ENCODE measurements at places on chromosomes 7 and 10.

GRCh38 chr10:20302033-20302432 lies 485.8 kb downstream of the PLXDC2 start:
- DNase-seq, result no peak

DNA sequence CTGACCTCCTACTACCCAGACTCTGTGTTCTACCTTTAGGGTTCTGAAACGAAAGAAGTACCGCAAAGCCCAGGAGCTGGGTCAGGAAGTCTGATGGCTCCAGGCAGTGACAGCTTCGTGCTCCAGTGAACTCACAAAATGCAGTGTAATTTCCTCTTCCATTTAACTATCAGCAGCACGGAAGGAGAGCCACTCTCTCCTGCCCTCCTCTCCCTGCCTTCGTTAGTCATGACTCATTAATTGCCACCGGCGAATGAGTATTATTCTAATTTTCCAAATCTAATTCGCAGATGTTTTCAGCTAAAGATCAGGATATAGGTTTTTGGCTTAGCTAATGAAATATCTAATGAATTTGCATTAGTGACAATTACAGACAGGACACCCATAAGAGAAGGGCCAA lies 1262.0 kb downstream of the TYW1 start:
- no peak for DNase-seq

DNA sequence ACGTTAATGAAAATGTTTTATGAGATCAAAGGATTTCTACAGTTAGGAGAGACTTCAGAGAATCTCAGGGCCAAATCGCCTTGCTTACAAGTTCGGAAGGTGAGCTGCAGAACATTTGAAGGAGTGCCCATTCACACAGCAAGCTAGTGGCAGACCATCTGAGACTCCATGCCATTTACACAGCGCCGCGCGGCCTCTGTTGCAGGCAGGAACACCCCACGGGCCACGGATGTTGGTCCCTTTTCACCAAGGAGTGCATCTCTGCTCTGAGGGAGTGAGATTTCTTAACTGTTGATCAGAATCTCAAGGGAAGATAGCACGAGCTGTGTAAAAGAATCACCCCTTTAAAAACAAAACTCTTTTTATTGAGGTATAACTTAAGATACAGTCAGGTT lies 1.8 kb downstream of the UBE3C start:
- no peak for DNase-seq

- no peak for DNase-seq
These were observed 227.8 kb downstream of the ARHGAP21 start for GRCh38 chr10:24495666-24496460.

GRCh38 chr10:71085689-71086438 lies 126.5 kb upstream of the UNC5B start:
- DNase-seq, result no peak

DNA sequence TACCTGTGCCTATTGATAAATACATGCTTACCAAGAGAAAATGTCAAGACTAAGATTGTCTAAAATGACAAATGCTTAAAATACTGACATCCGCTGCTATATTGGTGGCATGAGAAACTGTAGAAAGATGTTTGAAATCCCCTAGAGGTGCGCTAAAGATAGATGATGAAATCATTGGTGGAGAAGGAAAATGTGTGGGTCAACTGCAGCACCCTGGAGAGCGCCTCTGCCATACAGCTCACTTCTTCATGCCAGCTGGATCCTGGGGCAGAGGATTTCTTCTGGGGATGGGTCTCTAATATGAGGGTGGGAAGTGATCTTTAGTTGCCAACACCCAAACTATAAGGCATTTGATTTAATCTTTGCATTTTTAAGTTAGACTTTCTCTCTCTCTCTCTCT lies 680.4 kb upstream of the POM121L12 start:
- no peak for DNase-seq

DNA sequence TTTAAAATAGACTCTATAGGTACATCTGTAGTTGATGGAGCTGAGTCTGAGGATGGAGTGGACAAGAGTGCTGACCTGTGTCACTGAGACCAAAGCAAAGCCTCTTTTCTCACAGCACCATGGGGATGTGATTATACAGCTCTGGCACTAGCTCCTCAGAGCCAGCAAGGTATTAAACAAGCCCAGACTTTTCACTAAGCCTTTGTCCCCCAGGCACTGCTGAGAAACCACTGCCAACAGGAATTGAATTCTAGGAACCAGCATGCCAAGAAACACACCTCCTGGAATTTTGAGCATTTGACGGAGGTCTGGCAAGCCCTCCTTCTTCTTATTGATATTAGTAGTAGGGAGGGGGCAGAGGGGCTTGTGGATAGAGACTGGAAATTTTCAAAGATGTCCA lies 147.0 kb downstream of the C1GALT1 start:
- DNase-seq, result no peak

DNA sequence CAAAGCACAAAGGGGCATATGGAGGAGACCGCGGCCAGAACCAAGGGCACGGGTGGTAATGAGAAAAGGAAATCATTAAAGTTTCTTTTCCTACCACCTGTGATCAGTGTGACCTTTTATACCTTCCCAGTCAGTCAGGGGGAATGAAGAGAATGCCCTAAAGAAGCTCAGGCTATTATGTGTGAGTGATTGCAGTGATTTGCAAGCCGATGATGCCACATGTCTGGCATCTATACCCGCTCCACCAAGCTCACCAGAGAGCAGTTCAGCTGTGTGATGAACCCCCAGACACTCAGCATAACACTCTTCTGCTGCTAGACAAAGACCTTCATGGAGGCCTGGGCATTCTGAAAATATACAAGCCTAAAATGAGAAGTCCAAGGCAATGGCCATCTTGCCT lies 106.2 kb upstream of the AGK start:
- DNase-seq, result no peak

- no peak for DNase-seq
These were observed 21.8 kb upstream of the SMNDC1 start for GRCh38 chr10:110326351-110327032.

DNA sequence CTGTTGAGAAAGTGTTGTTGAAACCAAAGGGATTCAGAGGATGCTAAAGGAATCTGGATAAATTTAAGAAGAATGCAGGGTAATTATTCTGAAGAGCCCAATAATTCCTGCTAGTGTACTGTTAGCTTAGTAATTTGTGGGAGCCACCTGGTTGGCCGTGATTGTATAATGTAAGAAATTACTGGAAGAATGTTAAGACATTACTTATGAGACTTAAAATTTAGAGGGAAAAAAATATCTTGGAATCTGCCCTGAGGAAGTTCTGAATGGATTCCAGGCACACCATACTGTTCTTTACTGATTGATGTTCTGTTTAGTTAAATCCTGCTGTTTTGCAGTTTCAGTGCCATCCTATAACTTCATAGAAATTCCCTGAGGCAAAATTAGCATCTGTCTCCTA lies 155.0 kb upstream of the RHOBTB1 start:
- DNase-seq, result no peak

DNA sequence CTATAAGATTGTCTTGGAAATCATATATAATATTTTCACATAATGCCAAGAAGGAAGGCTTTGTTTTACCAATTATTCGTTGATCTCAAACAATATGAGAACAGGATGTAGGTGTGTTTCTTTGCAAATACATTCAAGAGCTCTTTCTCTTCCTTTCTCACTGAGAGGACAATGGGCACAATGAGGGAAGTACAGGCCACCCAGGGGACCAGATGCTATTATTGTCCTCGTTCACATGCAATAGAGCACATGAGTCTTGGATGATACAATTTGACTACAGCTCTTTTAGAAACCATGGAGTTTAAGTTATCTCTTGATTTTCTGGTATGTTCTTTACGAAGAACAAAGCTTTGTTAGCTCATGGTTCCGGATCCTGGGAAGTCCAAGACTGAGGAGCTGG lies 323.7 kb upstream of the KLF6 start:
- no peak for DNase-seq

DNA sequence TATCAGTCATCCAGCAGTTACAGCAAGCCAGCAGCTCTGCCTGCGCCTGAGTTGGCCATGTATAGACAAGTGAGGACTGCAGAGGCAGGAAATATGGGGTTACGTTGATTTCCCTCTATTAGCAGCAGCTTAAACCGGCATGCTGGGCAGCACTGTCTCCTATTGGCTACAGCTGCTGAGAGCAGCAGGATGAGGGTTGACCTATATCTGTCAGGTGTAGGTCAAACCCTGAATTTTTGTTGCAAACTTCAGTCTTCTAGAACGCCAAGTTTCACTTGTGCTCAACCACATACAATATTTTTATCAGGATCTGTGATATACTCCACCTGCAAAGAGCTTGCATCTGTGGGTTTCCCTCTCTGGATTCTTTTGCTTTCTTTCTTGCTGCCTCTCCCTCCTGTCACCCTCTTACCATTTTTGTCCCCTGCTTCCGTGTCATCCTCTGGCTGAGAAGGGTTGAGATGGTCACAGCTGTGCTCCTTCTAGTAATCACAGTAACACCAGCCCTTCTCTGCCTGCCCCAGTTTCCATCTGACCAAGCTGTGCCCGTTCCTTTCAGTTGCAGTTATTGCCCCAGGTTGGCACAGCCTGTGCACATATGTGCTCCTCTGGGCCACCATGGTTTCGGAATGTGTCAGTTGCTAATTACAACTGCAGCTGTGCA lies 23.8 kb upstream of the GLCCI1 start:
- peak; percentile 65 for DNase-seq

DNA sequence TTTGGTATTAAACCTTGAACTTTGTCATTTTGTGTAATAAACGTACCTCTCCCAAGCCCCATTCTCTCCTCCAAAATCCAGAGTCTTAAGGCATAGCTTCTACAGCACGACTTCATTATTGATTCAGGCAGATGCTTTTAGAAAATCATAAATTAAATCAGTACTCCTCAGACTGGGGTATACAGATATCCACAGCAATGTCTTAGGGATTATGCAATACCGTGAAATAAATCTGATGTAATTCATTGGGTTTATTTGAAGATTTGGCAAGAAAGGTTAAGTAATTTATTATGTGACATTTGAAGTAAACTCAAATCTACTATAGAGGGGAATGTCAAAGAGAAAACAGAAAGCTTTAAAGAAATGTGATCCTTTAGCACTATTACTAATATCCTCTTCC lies 246.1 kb upstream of the PLXDC2 start:
- no peak for DNase-seq

GRCh38 chr10:4372601-4373000 lies 453.4 kb upstream of the AKR1E2 start:
- DNase-seq, result no peak

GRCh38 chr10:1468811-1469210 lies 268.5 kb downstream of the ADARB2 start:
- no peak for DNase-seq

DNA sequence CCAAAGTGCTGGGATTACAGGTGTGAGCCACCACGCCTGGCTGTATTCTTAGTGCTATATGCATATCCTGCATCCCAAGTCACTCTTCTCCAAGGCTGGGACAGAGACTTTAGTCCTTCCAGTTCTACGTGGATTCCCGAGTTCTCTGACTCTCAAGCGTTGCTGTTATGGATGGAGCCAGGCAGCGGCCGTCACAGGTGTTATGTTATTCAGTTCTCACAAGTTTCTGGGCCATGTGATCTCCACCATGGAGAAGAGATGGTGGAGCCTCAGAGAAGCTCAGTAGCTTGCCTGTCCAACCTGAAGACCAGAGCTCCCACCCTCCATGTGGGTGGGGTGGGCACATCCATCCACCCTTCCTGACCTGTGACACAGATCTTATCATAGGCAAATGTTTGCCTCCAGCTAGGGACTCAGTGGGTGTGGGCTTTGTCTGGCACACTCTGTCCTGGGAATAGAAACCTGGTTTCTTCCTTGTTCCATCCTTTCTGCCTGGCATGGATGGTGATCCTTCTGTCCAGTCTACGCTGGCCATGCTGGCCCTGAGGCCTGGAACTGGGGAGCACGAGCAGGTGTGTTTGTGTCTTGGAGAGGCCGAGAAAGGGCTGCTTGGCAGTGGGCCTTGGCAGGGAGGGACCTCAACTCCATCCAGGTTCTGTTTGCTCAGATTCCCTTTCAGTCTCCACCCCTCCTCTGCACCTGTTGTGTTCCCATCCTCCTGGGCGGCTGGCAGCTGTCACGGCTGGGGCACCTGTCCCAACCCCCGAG lies 55.3 kb downstream of the NEURL1 start:
- no peak for DNase-seq

DNA sequence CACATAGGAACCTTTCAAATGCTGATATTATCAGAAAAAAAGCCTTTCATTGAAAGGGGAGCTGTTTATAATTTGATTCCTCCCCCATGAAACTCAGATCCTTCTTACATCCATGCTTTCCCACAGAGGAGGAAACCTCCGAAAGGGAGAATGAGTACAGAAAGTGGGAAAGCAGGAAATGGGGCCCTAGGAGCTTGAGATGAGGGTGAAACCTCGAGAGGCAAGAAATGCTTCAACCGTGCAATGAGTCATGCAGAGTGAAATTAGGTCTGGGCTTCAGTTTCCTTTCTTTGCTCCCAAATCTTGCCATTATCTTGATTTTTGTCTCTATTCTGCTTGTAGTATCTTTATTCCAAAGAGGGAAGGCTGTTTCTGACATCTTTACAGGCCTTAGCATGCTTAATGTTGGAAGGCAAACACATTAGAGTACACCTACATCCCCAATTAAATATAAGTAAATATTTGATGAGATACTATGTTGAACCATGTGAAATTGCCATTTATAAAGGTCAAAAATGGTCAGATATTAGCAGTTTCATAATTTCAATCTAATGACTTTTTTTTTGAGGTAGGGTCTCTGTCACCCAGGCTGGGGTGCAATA lies 79.1 kb downstream of the NAMPT start:
- DNase-seq, result no peak

- no peak for DNase-seq
These were observed 17.1 kb downstream of the CDNF start for GRCh38 chr10:14820775-14821154.
